Large intestine (tissue), 12 donors: ENCODE measurements at places on chromosomes 2 and 18. TPM values are rescaled to one million over a fixed set of nuclear protein-coding genes. Genes with fewer than 3 reads are reported as not detected.

TLX2 gene
- polyA plus RNA-seq: 5.0 TPM

ELOA2 gene
- polyA plus RNA-seq: 0.01 TPM

MEIS1 gene
- polyA plus RNA-seq: 34.3 TPM

C1QL2 gene
- 0.18 TPM for polyA plus RNA-seq

MAPK4 gene
- 1.5 TPM for polyA plus RNA-seq

ST6GAL2 gene
- 5.2 TPM for polyA plus RNA-seq

GKN2 gene
- 0.10 TPM for polyA plus RNA-seq

GPR35 gene
- polyA plus RNA-seq: 118 TPM

AUP1 gene
- polyA plus RNA-seq: 145 TPM

IL1R1 gene
- 21.6 TPM for polyA plus RNA-seq

PDCD1 gene
- polyA plus RNA-seq: 0.31 TPM

DSG1 gene
- polyA plus RNA-seq: 0.19 TPM

SCTR gene
- polyA plus RNA-seq: 62.9 TPM

C2orf74 gene
- polyA plus RNA-seq: 21.1 TPM

PAX8 gene
- polyA plus RNA-seq: 2.1 TPM

MOB1A gene
- polyA plus RNA-seq: 72.2 TPM

IL36B gene
- not detected for polyA plus RNA-seq

MARCHF4 gene
- 3.2 TPM for polyA plus RNA-seq

PPP1R1C gene
- polyA plus RNA-seq: 3.3 TPM

GPR45 gene
- polyA plus RNA-seq: 0.09 TPM

SERPINB8 gene
- polyA plus RNA-seq: 7.6 TPM

RBM44 gene
- 0.49 TPM for polyA plus RNA-seq

NT5C1B gene
- polyA plus RNA-seq: 0.75 TPM

C2orf72 gene
- 42.0 TPM for polyA plus RNA-seq

LAMA1 gene
- 2.3 TPM for polyA plus RNA-seq

CHMP1B gene
- polyA plus RNA-seq: 48.2 TPM

MC5R gene
- polyA plus RNA-seq: 0.66 TPM

FAM161A gene
- 7.4 TPM for polyA plus RNA-seq

C18orf54 gene
- 3.6 TPM for polyA plus RNA-seq

ERFE gene
- polyA plus RNA-seq: 0.94 TPM

DOK6 gene
- 3.7 TPM for polyA plus RNA-seq

AMER3 gene
- polyA plus RNA-seq: 1.3 TPM

HEATR5B gene
- polyA plus RNA-seq: 19.0 TPM

KLHL29 gene
- polyA plus RNA-seq: 5.9 TPM

TYMS gene
- polyA plus RNA-seq: 69.9 TPM

RIT2 gene
- 1.9 TPM for polyA plus RNA-seq
